A549 treated with dexamethasone at 1 μM for 4 hours (cell line): ENCODE measurements at places on chromosomes 1 and 21. TPM values are rescaled to one million over a fixed set of nuclear protein-coding genes. Genes with fewer than 3 reads are reported as not detected.

The SDC3 gene
- 8.2 to 13.4 TPM (median 12.6 TPM) in 5 replicates for total RNA-seq

The C1QA gene
- total RNA-seq = not detected in 5 replicates

The HCRTR1 gene
- total RNA-seq = not detected in 5 replicates

The CD5L gene
- total RNA-seq = not detected in 5 replicates

The PEAR1 gene
- total RNA-seq = 5.0 to 9.3 TPM (median 6.5 TPM) in 5 replicates

The KLHDC9 gene
- 1.5 to 2.1 TPM (median 1.6 TPM) in 5 replicates for total RNA-seq

The PPCS gene
- total RNA-seq = 35.7 to 43.2 TPM (median 37.4 TPM) in 5 replicates

The KRTAP10-4 gene
- not detected in 5 replicates for total RNA-seq

The PCAT6 gene
- total RNA-seq = 2.3 to 4.8 TPM (median 4.2 TPM) in 5 replicates

The FCRL4 gene
- total RNA-seq = not detected in 5 replicates

The AADACL3 gene
- not detected in 5 replicates for total RNA-seq

The GNAT2 gene
- total RNA-seq = 0.08 to 0.38 TPM (median 0.15 TPM) in 5 replicates

The TRIM58 gene
- total RNA-seq = not detected in 5 replicates

The P3R3URF gene
- not detected in 5 replicates for total RNA-seq

The AQP10 gene
- not detected in 5 replicates for total RNA-seq

The AMY1A gene
- not detected in 5 replicates for total RNA-seq

The FOXO6 gene
- 0.46 to 0.94 TPM (median 0.84 TPM) in 5 replicates for total RNA-seq

The PLEKHG5 gene
- total RNA-seq = 2.2 to 4.7 TPM (median 3.6 TPM) in 5 replicates

The RGS4 gene
- total RNA-seq = not detected in 5 replicates

The FCRL3 gene
- not detected in 5 replicates for total RNA-seq

The SAMD13 gene
- total RNA-seq = 0.35 to 0.81 TPM (median 0.52 TPM) in 5 replicates

The GPR61 gene
- 0.06 TPM in 1 of 5 replicates, not detected in the others for total RNA-seq

The OR10J1 gene
- total RNA-seq = not detected in 5 replicates

The APCS gene
- 0.08 TPM in 1 of 5 replicates, not detected in the others for total RNA-seq

The SHISA4 gene
- 12.2 to 19.4 TPM (median 17.2 TPM) in 5 replicates for total RNA-seq

The VCAM1 gene
- 0.04 to 0.06 TPM (median 0.05 TPM) in 4 of 5 replicates, not detected in the other for total RNA-seq

The KDF1 gene
- total RNA-seq = 0.15 to 0.31 TPM (median 0.26 TPM) in 5 replicates

The ORC1 gene
- 22.8 to 24.2 TPM (median 23.7 TPM) in 5 replicates for total RNA-seq

The DVL1 gene
- 35.7 to 69.6 TPM (median 67.1 TPM) in 5 replicates for total RNA-seq
